Activated naive CD4-positive, alpha-beta T cell treated with anti-CD3 and anti-CD28 coated beads, Interleukin-2, amount 10 ng/mL, durations not matched to agents 7 days and 5 days (primary cell): ENCODE measurements at places on chromosomes 2 and 18.
A peak's percentile ranks its signal among the peaks of the same experiment; 100 is the strongest.

DNA sequence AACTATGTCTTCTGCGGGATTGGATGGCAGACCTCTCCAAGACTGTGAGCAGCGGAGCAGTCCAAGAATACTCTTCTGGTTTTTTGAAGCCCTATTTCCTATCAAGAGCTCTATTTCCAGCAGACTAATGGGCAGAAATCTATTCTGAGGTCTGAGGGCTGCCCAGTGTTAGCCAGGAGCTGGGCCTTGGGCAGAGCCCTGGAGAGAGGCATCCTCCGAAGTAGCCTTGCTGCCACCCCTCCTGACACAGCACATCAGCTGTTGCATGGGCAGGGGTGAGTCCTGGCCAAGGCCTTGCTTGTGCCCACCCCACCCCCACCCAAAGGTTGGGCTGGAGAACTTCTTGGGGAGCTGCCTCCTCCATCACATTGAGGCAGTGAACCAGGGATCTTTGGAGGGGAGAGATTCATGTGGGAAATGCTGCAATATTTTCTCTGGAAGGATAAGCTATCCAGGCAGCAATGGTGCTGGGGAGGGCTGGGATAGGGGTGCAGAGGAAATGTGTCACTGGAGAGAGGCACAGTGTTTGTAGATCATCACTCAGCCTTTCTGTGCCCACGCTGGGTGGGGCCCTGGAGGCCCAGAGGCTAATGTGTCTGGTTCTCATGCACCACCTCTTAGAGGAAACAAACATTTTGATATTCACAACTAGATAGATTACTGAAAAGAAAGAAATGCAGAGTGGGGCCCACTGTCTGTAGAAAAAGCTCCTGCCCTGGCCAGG, 104.7 kb downstream of the VSNL1 start:
- DNase-seq, result no peak

DNA sequence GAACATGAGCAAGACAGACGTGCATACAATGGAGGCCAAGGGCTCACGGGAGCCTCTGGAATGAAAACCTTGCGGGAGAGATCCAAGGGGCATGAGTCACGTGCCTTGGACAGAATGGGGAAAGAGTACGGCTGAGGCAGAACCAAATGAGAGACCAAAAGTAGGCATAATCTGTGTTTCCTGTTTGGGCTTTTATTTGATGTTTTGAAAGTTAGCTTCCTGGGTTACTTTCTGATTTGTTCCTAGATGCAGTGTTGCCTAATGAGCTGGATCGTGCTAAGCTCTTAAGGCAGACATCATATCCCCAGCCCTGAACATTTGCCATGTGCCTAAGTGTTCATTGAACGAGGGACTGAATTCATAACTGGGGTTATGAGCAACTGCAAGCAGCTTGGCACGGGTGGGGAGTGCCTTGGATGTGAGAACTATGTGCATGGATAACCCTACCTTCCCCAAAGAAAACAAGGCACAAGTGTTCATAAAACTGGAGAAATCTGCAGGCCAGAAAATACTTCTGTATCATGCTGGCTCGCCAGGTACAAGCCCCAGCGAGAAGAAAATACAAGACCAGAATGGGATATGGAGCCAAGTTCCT, 60.3 kb upstream of the RPL31 start:
- DNase-seq, result no peak

DNA sequence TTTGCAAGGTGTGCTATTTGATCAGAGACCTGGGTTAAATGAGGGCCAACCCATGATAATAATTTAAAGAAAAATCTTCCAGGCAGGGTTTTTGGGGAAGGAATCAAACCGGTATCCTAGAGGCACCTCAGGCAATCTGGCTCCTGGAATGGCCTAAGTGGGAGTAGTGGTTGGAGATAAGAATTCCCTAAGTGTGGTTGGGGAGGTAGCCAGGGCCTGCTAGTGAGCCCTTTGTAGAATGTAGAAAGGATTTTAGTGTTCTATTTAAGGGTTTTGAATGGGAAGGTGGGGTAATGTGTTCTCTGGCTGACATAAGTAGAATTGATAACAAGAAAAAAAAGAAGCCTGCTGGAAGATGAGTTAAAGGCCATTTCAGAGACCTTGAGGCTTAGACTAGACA, 422.2 kb downstream of the XIRP2 start:
- no peak for DNase-seq

DNA sequence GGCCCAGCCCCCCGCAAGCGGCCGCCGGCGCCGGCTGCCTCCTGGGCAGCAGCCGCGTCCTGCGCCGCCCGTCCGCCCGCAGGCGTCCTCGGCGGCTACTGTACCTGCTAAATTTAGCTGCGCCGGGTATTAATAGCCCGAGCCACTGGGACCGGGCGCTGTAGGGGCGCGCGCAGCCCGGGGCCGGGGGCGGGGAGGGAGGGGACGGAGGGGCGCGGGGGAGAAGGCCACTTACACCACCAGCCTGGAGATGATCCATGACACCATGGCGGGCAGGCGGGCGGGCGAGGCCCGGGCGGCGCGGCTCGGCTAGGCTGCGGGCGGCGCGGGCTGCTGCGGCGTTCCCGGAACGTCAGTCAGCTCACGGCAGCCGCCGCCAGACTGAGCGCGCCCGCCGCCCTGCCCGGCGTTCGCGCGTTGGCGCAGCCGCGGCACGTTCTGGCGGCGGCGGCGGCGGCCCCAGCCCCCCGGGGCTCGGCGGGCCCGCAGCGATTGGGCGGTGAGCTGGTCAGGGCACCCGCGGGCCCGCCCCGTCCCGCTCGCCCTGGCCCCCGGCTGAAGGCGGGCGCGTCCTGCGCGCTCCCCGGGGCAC, at the start of gene REEP1:
Gene REEP1 (minus strand): TSS at position 383 of the 592 bp plus-strand sequence. CDS start 116 bp downstream, at position 267.
- DNase-seq, result peak; percentile 46
